ENCODE measurements at places on chromosomes 7 and 10.
A peak's percentile ranks its signal among the peaks of the same experiment; 100 is the strongest.

- DNase-seq, result no peak
These were observed 34.2 kb downstream of the SLC18A2 start for GRCh38 chr10:117275121-117275520.

- DNase-seq, result no peak
These were observed 45.0 kb upstream of the PRR15 start for GRCh38 chr7:29518616-29519015.

- DNase-seq, result no peak
These were observed 50.4 kb downstream of the SEC23IP start for GRCh38 chr10:119942973-119943372.

DNA sequence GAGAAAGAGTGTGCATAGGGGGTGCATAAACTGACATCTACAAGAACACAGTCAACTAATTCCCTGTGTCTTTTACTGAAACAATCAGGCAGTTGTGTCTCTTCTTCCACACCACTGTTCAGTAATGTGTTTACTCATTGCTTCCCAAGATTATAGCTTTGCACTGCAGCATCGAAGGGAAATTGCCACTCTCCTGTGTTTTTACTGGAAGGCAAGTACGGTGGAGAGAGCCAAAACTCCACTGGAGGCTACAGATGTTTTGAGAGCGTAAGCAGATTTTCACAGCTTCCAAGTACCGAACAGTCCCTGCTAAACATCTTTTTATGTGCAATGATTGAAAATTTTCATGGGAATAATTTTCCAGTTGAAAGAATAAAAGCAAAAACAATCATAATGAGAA, 510.5 kb upstream of the AKR1E2 start:
- no peak for DNase-seq

- DNase-seq, result no peak
These were observed 55.7 kb upstream of the HECTD2 start for GRCh38 chr10:91354166-91355075.

GRCh38 chr10:86321568-86321967, 45.0 kb downstream of the GRID1 start:
- no peak for DNase-seq

GRCh38 chr7:33258491-33258951, 129.2 kb downstream of the BBS9 start:
- DNase-seq, result no peak

- no peak for DNase-seq
These were observed 37.2 kb upstream of the PAPSS2 start for GRCh38 chr10:87622314-87623004.

- DNase-seq, result no peak
These were observed 34.0 kb downstream of the DUSP5 start for GRCh38 chr10:110531687-110532086.

DNA sequence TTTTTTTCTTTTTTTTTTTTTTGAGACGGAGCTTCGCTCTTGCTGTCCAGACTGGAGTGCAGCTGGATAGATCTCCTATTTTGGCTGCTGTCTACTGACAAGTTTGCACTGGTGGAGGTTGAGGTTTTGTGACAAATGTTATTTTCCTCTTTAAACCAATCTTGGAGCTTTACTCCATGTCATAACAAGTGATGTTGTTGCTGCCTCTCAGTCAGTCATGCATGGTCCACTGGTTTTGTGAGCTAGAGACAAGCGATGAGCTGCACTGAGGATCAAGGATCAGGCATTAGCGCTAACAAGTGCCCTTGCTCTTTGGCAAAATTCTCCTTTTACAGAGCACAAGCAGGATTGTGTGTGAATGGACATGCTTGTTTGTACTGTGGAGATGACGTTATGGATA, 805 bp upstream of the WDFY4 start:
- no peak for DNase-seq

GRCh38 chr7:69932034-69932628, 333.9 kb downstream of the AUTS2 start:
- DNase-seq, result peak; percentile 46

DNA sequence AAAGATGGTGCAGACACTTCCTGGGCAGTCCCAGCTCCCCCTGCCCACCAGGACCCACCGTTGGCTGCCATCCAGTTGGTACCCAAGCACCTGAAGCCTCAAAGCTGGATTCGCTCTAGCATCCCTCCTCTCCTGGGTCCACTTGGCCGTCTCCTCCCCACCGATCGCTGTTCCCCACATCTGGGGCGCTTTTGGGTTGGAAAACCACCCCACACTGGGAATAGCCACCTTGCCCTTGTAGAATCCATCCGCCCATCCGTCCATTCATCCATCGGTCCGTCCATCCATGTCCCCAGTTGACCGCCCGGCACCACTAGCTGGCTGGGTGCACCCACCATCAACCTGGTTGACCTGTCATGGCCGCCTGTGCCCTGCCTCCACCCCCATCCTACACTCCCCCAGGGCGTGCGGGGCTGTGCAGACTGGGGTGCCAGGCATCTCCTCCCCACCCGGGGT, 14.5 kb upstream of the LIMK1 start:
- no peak for DNase-seq

GRCh38 chr7:70646536-70647248, 485.3 kb upstream of the GALNT17 start:
- no peak for DNase-seq

- DNase-seq, result no peak
These were observed 334.8 kb upstream of the GALNT17 start for GRCh38 chr7:70797109-70797514.

- no peak for DNase-seq
These were observed 82.8 kb upstream of the COL13A1 start for GRCh38 chr10:69718951-69719350.

DNA sequence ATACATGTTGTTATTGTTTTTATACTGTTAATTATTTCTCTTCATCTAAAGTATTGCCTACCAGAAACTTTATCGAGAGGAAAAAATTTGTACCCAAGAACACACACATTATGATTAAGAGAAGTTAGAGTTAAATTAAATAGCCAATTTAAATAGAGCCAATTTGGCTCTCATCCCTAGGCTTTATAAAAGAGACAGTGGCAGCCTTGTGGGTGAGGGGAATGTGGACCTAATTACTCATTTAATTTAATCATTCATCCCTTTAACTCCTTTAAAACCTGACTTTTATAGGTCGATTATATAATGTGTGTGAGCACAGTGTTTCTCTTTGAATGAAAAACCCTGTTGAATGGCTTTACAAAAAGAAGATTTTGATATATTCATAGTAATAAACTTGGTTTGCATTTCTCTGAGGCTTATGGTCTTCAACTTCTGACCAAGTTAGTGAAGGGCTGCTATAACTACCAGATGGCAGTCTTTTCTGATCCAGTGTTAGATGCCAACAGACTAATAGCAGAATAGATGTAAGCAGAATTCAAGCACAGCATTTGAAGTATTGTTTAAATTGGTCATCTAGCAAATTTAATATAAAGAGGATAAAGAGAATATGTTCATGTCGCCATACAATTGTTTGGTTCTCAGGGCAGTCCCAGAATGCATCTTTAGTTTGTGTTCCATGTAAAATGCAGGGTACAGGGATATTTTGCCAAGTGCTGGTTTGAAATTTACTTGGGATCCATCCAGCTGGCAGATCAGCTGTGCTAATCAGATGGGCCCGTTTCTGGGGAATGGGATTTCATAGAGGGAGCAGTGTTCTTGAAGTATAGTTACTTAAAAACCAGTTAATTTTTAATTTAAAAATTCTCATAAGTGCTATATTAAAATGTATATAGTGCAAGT, 25.3 kb downstream of the ADD3 start:
- DNase-seq, result no peak

GRCh38 chr10:127407551-127407950, 141.6 kb upstream of the NPS start:
- no peak for DNase-seq

GRCh38 chr10:77006836-77007511, 630.6 kb downstream of the KCNMA1 start:
- no peak for DNase-seq

GRCh38 chr10:77575271-77576006, 62.2 kb downstream of the KCNMA1 start:
- no peak for DNase-seq

GRCh38 chr7:95897557-95898251, 125.3 kb downstream of the DYNC1I1 start:
- no peak for DNase-seq

DNA sequence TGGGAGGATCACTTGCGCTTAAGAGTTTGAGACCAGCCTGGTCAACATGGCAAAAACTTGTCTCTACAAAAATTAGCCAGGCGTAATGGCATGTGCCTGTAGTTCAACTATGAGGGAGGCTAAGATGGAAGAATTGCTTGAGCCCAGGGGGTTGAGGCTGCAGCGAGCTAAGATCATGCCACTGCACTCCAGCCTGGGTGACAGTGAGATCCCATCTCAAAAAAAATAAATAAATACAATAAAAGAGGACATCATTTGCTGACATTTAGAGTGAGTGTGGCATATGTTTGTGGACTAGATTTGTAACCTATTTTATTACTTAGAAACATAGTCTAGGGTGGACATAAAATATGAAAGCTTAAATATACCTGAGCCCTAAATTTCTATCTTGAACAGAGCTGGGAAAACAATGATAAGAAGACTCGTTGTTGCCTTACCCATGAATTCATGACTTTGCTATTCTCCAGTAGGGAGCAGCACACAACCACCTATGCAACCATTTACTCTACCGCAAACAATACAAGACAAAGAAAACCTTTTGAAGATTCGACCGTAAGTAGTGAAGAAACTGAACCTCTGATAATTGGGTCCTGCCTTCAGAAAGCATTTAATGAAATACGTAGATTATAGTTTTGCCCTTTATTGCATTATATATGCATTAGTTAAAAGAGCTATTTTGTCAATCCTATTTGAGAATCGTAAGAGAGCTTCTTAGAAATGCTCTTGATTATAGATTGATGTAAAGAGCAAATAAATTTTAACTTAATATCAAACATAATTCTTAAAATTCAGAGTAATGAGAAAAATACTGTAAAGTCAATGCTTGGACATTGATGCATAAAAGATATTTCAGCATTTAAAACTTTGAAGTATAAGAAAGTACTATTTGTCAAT, 83.5 kb downstream of the GNAT3 start:
- peak; percentile 45 for DNase-seq

DNA sequence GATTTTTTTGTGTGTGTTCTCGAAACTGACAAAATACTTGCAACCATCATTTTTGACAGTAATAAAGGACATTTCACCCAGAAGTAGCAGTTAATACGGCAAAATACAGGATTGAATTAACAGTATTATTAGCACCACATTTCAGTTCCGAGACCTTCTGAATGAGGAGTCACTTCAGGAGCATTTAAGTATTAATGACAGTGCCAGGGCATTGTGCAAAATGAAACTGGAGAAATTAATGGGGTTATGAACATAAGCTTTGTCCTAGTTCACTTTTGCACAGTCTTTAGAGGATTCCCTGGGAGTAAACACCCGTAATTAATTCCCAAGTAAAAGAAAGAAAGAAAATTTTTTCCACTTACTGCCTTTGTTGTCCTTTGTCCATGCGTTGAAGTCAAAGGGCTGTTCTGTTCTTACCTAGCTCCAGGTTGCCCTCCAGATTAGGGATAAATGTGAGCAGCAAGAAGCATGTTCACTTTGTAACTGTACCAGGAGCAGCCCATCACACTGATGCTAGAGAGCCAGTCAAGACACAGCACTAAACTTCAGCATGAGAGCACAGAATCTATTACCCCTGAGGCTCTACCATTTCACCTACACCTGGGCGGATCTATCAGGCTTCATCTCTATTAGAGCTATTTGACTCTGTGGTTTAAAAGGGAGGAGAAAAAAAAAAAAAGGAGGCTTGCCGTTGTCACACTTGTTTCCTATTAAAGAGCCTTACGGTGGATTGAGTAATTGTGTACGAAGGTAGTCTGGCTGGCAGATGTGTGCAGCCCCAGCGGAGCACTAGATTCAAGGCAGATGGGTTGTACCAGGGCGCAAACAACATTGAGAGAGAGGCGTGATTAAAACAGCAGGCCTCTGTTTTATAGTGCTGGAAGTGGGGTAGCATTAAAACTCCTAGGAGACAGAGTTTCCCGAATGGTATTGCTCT, 297.8 kb upstream of the SEMA3A start:
- DNase-seq, result peak; percentile 57

DNA sequence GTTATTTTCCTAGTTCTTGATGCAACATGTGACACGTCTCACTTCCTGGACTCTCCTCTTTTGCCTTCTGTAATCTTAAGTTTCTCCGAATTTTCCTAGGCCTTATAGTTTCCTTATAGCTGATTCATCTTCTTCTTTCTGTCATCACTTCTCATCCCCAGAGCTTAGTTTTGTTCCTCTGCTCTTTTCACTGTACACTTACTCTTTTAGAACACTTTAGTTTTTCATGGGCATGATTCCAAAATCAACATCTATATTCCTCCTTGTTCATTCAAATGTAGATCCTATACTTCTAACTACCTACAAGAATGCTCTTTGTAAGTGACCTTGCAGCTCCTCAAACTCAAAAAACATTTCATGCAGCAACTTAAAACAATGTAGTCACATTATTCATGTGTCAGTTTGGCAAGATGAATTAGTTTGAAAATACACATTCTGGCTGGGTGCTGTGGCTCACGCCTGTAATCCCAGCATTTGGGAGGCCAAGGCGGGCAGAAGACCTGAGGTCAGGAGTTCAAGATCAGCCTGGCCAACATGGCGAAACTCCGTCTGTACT, 13.1 kb upstream of the SLC26A3 start:
- no peak for DNase-seq

DNA sequence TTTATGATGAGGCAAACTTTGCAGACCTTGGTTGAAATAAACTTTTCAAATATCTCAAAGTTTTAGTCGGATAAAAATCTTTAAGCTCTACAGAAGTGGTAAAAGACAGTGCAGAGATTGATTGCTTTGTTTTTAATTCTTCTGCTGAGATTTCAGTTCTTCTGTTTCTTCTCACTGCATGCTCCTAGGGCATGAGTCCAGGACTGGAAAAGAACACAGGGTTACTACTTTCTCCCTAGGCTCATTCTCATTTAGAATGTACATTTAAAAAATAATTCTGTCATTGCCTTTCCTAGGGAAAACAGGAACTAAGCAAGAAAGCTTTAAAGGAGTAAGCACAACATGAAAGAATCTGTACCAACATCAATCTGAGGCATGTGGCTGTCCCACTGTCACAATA, 256.7 kb upstream of the DGKB start:
- DNase-seq, result no peak

GRCh38 chr10:57925045-57925444, 342.6 kb downstream of the IPMK start:
- DNase-seq, result no peak

DNA sequence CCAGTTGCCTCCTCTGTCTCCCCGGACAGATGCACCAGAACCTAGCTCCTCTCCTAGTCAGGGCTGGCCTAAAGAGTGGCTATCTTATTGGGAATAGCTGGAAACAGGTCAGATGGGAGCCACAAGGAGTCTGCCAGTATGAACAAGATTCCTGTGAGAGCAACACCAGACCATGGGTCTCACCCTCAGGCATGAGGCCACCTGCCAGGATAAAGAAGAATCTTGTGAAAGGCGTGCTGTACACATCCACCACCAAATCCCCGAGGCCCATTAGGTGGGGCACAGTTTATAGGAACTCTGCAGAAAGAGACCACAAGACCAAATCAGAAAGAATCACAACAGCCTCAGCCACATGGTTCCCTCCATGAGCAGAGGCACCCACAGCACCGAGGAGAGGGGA, 325.9 kb downstream of the TNS3 start:
- DNase-seq, result no peak

- DNase-seq, result no peak
These were observed 103.4 kb downstream of the GRID1 start for GRCh38 chr10:86263209-86263608.

- DNase-seq, result no peak
These were observed 6.7 kb downstream of the LAMB1 start for GRCh38 chr7:107996072-107996882.

Data from D341Med (cell line).